ENCODE measurements at places on chromosomes 4 and X. TPM values are rescaled to one million over a fixed set of nuclear protein-coding genes. Genes with fewer than 3 reads are reported as not detected.
A peak's percentile ranks its signal among the peaks of the same experiment; 100 is the strongest.

GRCh38 chrX:1300449-1300848 is 31.8 kb downstream of the CSF2RA start:
- no peak for DNase-seq

GRCh38 chr4:159271856-159272255 is 169.0 kb downstream of the RAPGEF2 start:
- peak; percentile 19 for DNase-seq

Gene RBMXL3
- total RNA-seq, result not detected

GRCh38 chr4:244471-244870 is 60.8 kb downstream of the ZNF732 start:
- DNase-seq, result peak; percentile 55

Gene NEXMIF
- total RNA-seq, result not detected

DNA sequence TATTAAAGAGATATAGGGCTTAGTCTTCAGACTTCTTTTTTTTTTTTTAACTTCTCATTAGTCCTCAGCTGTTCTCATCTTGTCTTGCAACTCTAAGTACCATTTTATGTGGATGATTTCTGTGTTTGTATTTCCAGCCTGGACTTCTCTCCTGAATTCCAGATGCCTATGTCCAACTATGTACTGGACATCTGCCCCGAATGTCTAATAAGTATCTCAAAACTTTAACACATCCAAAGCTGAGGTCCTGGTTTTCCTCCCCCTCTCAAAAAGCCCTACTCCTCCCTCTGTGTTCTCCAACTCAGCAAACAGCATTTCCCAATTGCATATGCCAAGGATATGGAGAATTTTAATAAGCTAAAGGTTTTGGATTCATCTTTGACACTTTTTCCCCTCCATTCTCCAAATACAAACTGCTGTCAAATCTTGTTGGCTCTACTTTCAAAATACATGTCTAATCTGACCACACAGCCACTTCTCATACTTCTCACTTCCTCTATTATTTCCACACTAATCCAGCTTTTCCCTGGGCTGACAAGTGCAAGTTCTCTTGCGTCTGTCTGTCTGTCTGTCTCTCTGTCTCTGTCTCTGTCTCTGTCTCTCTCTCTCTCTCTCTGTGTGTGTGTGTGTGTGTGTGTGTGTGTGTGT is 79.8 kb downstream of the CLCN5 start:
- DNase-seq, result no peak

- no peak for DNase-seq
Measured at GRCh38 chr4:93532234-93532633, 296.3 kb upstream of the ATOH1 start.

Gene SPCS3
- 108 TPM for total RNA-seq

Gene MID1IP1
- 8.3 TPM for total RNA-seq

- peak; percentile 40 for DNase-seq
Measured at GRCh38 chr4:42654631-42655268, 2.2 kb downstream of the ATP8A1 start.

DNA sequence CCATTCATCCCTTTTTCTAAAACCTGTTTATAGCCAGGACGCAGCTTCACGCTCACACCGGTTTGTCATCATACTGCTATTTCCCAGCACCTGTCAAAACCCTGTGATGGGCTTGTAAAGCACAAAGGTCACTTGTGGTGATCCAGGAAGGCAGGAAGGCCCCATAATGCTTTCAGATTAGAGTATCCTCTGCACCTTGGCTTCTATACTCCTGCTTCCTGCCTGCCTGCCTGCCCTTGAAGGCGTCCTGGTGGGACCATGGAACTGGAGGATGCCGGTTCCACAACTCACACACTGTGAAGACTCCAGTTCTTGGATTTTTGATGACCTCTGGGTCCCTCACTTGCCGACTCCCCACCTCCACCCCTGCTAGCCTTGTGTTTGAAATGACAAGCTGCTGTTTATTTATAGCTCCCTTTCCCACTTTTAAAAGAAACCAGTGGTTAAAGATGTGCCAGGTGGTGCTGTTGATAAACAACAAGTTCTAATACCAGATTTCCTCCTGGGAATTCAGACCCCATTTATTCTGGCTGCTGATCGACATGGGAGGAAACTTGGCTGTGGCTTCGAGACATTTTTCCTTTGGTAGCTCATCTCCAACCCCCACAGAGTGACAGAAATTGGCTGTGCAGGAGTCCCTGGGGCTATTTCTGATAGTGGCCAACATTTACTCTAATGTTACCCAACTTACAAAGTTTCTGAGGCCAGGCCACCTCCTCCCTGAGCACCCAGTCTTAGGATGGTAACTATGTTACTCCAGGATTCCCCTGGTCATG is 211.5 kb downstream of the KDR start:
- no peak for DNase-seq

Gene MAGEA10
- total RNA-seq, result not detected

- no peak for DNase-seq
Measured at GRCh38 chrX:116272322-116272721, 101.8 kb downstream of the AGTR2 start.

DNA sequence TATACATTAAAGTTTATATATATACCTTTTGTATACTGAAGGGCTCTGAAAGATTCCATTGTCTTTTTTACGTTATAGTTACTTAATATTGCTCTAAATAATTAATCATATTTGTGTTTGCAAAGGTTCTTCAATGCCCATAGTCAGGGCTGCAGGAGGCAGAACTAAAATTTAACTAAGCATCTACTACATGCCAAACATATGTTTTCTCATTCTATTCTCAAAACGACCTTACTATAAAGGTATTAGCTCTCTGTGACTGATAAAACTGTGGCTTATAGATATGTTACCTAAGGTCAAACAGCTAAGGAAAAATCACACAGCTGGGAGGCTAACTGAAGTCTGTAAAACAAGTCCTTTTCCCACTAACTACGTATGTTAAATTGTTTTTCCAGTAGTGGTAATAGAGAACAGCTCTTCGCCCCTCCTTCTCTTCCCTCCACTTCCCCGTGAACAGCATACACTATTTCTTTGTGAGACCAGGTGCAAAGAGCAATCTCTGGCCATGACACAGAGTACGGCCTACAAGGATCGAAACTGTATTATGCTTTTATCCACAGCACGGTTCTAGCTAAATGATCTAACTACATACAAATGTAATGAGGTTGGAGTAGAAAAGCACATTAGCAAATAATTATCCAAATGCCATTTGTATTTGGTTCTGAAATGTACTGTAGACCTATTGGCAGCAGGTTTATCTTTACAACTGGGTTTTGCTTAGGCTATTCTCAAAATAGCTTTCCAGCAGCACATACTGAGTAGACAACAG is 1.7 kb downstream of the CNOT6L start:
- DNase-seq, result no peak

Gene LAMTOR3
- total RNA-seq, result 29.2 TPM

- peak; percentile 48 for DNase-seq
Measured at GRCh38 chrX:130024127-130024526, 41.7 kb downstream of the BCORL1 start.

DNA sequence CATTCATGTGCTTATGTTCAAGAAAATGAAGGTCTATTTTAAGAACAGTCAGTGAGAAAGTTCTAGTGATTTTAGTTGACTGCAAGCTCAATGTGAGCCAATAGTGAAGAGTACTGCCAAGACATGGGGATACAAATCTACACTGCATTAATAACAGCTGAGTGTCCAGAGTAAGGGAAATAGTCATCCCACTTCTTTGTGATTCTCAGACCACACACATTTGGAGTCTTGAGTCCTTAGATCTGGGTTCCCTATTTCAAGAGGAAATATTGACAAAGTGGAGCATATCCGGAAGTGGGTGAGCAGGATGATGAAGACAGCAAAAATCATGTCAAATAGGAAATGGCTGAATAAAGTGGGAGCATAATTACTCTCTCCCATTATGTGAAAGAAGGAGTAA is 171.1 kb downstream of the LARP7 start:
- DNase-seq, result no peak

Gene NAP1L3
- 0.39 TPM for total RNA-seq

Gene GAGE12E
- total RNA-seq, result not detected

Gene RIBC1
- 0.13 TPM for total RNA-seq

Gene RAB39B
- total RNA-seq, result 0.13 TPM

- DNase-seq, result no peak
Measured at GRCh38 chr4:121728798-121729226, 32.0 kb upstream of the ANXA5 start.

- no peak for DNase-seq
Measured at GRCh38 chr4:161256172-161256571, 907.6 kb downstream of the FSTL5 start.
